ENCODE measurements at places on chromosomes 2 and 18. TPM values are rescaled to one million over a fixed set of nuclear protein-coding genes. Genes with fewer than 3 reads are reported as not detected.

The UGT1A4 gene
- not detected for total RNA-seq

DNA sequence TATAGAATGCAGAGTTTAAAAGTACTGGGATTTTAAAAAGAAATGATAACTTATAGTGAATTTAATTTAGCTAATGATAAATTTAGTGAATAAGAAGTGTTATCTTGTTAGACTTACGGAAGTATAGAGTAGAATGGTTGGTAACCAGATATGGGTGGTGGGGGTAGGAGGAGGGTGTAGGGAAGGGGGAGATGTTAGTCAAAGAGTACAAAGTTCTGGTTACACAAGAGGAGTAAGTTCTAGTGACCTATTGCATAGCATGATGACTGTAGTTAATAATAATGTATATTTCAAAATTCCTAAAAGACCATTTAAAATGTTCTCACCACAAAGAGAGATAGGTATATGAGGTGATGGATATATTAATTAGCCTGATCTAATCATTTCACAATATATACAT is 184.8 kb upstream of the STON1 start:
- H3K36me3 ChIP-seq, result no peaks in the 10 kb centered on the region
- no peak for DNase-seq
- no peaks in the 10 kb centered on the region for H3K27me3 ChIP-seq

The VIT gene
- 23.9 TPM for total RNA-seq

The PXDN gene
- 114 TPM for total RNA-seq

DNA sequence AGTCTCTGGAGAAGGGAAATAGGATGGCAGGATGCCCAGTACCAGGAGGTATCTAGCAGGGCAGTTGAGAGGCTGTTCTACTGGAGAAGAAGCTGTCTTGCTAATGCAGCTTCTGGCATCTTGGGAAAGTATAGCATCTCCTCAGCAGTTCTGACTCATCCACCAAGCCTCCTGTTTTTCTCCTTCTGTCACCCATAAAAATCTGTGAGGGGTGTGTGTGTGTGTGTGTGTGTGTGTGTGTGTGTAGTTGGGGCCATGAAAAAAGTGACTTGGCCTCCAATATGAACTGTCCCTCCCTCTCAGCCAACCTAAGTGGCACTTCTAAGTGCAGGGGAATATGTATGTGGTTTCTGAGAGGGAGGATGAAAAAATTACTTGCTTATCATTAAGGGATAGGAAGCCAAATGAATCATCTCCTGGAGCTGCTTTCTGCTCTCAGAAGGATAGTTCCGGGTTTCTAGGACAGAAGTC is 83.9 kb downstream of the CBLN2 start:
- no peak overlapping the region for H3K27ac ChIP-seq
- no peak overlapping the region for H3K4me3 ChIP-seq
- no peaks in the 10 kb centered on the region for H3K4me1 ChIP-seq
- DNase-seq, result no peak

The GAL3ST2 gene
- 2.2 TPM for total RNA-seq

Data from thoracic aorta (tissue), 2 donors.